Effector memory CD8-positive, alpha-beta T cell (primary cell): ENCODE measurements at places on chromosomes 11 and 22.

DNA sequence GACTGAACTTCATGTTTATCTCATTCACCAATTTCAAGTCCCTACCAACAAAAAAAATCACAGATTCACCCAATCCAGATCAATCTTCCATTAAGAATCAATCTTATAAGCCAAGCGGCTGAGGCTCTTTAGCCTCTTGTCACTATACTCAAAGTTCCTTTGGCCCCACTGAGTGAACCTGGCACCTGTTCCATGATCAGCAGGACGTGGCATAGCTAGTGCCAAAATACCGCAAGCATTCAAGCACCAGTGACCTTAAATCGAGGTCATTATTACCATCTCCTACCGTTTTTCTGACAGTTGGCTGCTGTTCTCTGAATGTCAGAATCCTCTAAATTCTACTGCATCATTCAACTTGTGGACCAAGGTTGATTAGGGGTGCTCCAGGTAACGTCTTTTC lies 141.2 kb downstream of the CADM1 start:
- no peak for DNase-seq

GRCh38 chr11:724049-724777 lies 18.2 kb downstream of the EPS8L2 start:
- DNase-seq: no peak

DNA sequence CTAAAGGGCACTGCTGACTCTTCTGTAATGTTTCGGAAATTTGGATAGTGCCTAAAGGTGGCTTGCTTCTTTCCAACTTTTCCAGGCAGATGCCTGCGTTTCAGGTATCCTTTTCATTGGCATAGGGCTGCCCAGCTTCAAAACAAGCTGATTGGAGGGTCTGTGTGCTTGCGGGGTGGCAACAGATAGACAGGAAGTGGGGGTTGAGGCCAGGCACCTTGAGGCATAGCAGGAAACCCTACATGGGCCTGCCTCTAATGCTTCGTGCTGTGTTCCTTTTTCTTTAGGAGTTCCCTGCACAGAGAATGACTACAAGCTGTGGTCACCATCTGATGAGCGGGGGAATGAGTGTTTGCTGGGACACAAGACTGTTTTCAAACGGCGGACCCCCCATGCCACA lies 92.2 kb upstream of the SORL1-AS1 start:
- peak; percentile 17 for DNase-seq

- DNase-seq: no peak
Observed at GRCh38 chr11:86885311-86885710, 69.9 kb downstream of the FZD4 start.

DNA sequence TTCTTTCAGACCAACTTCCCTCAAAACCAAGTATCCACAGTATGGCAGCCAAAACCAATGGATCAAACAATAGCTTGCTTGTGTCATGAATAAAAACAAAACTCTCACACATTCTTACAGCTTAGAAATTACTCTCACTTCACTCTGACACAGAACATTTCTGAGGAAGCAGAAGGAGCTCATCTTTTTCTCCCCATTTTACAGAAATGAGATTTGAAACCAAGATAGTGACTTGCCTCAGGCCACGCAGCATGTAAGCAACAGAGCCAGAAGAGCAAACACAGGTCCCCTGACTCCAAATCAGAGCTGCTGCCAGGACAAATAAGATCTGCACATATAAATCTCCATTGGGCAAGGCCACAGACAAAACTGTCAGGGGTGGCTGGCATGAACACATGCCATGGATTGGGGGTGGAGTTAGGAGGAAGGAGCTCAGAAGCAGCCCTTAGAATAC lies 64.8 kb downstream of the RAB30 start:
- DNase-seq: no peak

DNA sequence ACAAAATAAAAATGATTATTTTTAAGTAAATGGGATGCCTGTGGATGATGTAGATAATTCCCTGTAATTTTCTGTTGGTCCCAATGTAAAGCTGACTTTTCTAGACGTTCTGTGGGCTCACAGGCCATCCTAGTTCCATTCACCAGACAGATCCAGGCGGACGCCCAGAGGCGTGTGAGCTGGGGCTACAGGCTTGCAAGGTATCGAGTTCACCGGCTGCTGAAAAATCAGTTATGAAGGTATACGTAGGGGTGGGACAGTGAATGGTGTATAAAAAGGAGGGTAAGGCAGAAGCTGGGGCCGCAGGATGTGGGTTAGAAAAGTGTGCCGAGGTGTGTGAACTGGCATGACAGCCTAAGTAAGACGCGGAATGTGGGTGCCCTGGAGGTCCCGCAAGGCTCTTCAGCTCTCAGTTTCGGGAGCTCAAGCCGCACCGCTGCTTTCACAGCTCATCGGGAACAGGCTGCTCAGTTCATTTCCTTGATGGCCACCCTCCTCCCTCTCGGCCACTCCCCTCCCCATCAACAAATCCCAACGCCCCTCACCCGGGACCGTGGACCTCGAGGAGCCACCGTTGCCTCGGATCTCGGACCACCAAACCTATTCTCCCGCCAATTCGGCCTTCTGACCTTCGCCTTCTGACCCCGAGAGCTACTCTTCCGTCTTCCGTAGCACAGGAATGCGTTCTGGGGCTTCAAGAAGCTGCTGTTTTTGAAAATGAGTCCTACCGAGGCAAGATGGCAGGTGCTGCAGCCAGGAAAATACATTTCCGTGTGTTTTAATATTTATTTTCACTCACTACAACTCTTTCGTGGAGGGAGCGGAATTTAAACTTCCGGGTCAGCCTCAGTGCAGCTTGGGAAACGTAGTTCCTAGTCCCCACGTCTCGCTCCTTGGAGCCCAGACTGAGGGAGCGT lies at the start of gene XNDC1N:
XNDC1N (minus strand) TSS at position 775 of the 917 bp plus-strand sequence. CDS start 5,241 bp downstream, outside the sequence.
- peak; percentile 57 for DNase-seq

- no peak for DNase-seq
Observed at GRCh38 chr22:43081968-43082367, 7.2 kb downstream of the TTLL1 start.

DNA sequence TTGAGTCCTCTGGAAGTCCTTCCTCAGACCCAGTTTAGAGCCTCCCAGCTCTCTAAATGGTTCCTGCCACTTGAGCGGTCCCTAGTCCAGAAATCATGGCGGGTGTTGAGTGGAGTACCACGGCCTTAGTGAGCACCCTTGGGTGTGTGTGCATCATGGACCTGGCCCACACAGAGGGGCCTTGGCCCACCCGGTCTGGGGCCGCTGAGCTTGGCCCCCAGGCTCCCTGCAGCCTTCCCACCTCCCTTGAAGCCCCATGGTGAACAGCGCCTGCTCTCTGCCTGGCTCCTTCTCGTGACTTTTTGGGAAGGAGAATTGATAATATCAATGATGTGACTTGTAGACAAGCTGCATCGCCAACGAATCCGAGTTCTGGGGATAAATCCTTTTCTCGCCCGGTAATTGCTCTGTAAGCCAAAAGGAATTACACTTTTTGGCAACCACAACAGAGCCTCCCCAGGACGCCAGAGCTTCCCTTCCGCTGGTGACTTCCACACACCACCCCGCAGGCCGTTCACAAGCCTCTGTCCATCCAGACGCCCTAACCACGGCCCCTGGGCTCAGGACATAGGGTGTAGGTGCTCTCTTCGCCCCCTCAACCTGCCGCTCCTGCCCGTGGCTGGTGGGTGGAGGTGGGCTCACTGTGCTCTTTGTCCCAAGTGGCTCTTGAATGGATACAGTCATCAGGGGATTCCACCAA lies 93.8 kb downstream of the NECTIN1 start:
- no peak for DNase-seq

DNA sequence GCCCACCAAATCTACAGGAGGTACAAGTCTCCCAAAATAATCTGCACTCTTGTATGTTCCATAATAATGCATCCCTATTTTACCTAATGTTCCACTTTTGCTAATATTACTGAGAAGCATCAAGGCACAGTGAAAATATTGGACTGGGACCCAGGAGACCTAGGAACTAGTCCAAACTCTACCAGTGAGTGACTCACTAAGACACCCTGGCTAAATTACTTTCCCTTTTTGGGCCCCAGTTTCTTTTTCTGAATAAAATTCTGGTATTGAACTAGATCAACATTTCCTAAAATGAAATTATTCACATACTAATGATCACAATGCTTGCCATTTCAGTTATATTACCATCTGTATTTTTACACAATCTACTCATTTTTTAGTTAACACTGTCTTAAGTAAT lies 19.6 kb downstream of the THAP12 start:
- no peak for DNase-seq

- no peak for DNase-seq
Observed at GRCh38 chr11:74371269-74372052, 26.8 kb downstream of the PGM2L1 start.

DNA sequence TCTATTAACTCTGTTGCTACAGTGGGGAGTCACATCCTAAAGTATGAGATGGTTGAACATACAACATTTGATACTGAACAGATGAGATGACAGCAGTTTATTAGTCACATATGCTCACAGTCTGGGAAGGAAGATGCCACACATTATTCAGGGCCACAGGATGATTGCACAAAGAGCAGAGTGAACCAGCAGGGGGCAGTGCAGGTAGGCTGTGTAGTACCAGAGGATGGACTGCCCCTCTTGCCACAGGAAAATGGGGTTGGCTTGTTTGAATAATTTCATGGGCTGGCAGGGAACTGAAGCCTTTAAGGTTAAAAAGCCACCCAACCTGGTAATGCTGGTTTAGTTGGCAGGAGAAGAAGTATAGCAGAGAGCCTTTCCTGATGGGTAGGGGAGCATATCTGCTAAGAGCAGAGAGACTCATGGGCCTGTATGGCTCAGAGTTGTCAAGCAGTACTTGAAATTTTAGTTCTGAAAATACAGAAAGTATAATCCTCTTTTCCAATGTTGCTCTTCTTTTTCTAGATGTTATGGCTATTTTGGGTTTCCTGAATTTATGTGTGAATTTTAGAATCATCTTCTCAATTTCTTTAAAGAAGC lies 180.4 kb upstream of the B3GAT1 start:
- peak; percentile 13 for DNase-seq

DNA sequence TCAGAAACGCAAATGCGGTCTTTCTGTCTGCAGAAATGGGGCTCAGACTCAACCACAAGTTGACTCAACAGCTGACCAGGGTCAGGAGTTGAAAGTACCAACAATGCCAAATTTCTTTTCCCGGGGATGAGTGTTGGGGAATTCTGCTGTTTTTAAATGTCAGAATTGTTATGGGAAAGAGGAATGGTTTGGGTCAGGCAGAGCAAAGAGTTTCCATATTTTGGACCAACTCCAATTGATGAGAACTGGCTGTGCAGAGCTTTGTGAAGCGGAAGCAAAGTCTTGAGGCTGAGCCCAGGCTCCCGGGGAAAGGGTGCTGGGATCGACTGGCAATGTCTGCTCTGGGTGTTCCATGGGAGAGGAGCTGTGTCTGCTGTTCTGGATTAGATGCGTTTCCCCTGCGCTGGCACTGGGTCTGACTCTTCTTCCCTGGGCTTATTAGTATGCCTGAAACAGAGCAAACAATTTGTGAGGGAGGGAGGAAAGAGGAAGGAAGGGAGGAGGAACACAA lies 36.2 kb downstream of the TXN2 start:
- DNase-seq: no peak

GRCh38 chr11:12206529-12206928 lies 96.1 kb downstream of the MICAL2 start:
- no peak for DNase-seq

GRCh38 chr22:48807155-48807554 lies 1020.5 kb downstream of the BRD1 start:
- no peak for DNase-seq

- no peak for DNase-seq
Observed at GRCh38 chr11:12642040-12642439, 32.2 kb upstream of the TEAD1 start.

DNA sequence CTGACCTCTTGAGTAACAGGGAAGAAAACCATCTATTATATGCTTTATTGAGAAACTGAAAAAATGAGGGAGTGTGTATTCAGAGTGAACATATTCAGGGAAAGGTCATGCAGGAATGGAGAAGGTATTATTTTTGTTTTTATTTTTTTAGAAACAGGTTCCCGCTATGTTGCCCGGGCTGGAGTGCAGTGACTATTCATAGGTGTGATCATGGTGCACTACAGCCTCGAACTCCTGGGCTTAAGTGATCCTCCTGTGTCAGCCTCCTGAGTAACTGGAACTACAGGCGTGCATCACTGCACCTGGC lies 8.7 kb upstream of the RCE1 start:
- DNase-seq: no peak

DNA sequence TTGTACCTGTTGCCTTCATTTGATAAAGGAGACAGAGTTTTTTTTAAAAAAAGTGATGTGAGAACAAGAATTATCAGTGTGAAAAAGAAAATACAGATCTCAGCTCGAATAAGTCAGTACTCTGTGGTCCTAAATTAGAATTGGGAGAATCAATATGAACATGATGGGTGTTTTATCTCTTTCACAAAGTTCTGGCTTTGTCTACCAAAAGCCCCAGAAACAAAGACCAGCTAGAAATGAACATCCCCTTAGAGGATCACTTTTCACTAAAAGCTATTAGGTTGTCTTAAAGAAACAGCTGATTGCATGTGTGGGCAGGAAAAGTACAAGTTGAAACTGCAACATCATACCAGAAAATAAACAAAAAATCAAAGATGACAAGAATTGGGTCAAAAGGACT lies 8.4 kb upstream of the ST14 start:
- no peak for DNase-seq

- no peak for DNase-seq
Observed at GRCh38 chr11:30411383-30411782, 88.5 kb downstream of the ARL14EP start.

DNA sequence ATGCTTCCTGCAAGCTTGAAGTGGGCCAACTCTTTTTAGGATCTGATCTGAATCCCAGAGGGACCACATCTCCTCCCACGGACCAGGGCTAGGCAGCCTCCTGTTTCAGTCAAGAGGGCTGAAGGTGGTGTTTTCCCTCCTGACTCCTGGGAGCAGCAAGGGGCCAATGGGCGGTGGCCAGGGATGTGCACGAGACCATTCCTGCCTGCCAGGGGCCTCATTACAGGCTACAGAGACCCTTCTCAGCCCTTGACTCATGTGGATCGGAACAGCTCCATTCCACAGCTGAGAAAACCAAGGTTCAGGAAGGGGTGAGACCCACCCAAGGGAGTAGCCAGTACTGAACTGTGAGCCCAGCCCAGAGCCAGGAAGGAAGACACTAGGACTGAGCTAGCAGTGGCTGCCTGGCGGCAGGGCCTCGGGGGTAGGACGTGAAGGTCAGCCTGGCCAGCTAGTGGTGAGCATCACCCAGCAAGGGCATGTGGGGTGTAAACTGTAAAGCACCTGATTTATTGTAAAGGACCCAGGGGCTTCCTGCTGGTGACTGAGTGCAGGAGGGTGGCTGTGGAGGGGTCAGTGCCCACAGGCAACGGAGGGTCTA lies 3.4 kb upstream of the P2RY6 start:
- no peak for DNase-seq

- no peak for DNase-seq
Observed at GRCh38 chr11:73225001-73225686, 7.1 kb downstream of the P2RY2 start.

GRCh38 chr11:31813391-31814175 lies 2.5 kb upstream of the PAX6 start:
- DNase-seq: no peak
